ENCODE measurements at places on chromosomes 11 and 22. TPM values are rescaled to one million over a fixed set of nuclear protein-coding genes. Genes with fewer than 3 reads are reported as not detected.

- DNase-seq: no peak
These were observed 82.8 kb upstream of the OR5AK2 start for GRCh38 chr11:56905936-56906335.

Gene PLAAT2
- total RNA-seq: 1.4 TPM

Gene ZNF214
- total RNA-seq: 5.1 TPM

Gene MUC15
- total RNA-seq: 90.5 TPM

Gene PKP3
- 44.4 TPM for total RNA-seq

Data from thyroid gland (tissue), 4 donors.